ENCODE measurements at places on chromosomes 3 and 15.

DNA sequence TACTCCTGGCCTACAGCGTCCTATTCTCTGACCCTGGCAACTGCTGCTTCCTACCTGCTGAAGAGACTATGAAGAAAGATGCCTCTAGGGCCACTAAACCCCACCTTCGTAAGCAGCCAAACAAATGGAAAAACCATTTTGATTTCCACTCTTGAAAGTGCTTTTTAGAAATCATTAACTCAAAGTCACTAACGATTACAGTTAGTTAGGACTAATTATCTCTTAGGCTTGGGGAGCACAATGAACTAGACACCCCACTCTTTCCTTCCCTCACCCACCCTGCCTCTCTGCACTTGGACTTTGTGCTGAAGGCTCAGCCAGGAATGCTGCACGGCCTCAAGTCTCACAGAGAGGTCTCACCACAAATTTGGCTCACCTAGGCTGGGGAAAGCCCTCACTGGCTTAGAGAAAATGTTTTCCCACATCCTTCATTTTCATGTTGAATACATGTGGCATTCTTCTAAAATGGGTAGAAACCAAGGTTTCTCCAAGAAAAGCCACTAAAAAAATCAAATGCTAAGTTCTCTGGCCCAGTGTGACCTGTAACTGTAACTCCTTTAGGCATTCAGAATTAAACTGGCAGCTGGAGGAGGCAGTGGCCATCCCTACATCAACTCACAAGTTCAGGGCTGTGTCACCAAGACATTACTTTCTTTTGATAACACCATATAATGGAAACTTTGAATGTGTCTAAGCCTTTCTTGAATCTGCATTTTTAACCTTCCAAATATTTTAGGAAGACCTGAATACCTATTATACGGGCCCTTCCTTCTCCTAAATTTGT, 47.1 kb downstream of the NPTN start:
- DNase-seq, result no peak

GRCh38 chr3:196217307-196218154, 1.2 kb downstream of the SLC51A start:
- DNase-seq, result no peak

DNA sequence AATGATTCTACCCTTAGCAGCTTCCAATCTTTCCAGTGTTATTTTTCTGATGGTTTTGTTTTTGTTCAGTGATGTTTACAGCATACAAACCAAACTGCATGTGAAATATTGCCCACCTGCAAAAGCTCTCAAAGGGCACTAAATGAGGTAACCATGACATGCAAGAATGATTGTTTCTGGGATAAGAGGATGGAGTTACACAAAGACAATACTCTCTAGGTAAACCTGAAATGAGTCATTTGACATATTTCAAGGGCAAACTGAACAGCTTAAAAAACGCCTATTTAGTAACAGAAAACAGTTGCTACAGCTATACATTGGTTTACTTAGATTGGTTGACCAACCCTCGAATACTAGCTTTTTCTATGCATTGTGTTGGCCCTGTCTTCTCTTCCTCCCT, 481.7 kb downstream of the ZPLD1 start:
- DNase-seq, result no peak

- no peak for DNase-seq
Measured at GRCh38 chr3:28856796-28857195, 424.1 kb upstream of the RBMS3 start.

DNA sequence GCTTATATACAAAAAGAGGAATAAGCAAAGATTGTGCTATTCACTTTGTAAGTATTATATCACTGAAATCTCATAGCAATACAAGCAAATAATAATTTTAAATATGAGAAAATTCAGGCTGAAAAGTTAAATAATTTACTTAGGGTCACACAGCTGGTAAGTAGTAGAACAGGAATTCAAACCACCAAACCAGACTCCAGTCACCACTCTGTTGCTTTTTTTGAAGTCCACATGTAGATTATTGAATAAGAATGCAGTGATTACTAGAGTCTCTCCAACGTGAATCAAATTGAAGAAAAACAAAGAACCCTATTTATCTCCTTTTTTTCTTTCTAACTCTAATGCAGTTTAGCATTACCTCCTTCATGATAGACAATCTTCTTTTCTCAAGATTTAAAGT, 15.9 kb downstream of the SPICE1 start:
- DNase-seq, result no peak

GRCh38 chr3:153973722-153974265, 147.4 kb upstream of the ARHGEF26 start:
- DNase-seq, result no peak

- no peak for DNase-seq
Measured at GRCh38 chr3:127908202-127908601, 6.8 kb upstream of the KBTBD12 start.

DNA sequence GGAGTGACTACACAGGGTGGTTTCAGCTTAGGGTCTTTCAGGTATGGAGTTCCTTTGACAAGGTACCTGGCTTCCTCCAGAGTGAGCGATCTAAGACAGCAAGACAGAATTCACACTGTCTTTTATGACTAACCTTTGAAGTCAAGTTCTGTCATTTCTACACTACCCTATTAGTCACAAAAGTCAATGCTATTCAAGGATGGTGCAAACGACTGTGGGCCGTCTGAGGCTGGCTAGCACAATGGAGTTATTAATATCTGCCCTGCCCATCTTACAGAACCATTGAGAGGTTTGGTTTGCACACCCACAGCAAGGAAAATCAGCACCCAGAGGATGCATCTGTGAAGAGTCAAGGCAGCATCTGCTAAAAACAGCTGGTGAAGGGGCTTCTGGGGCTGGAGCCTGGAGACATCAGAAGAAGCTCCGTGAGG, 62.9 kb upstream of the XCR1 start:
- DNase-seq, result no peak

GRCh38 chr3:31029706-31030105, 135.2 kb upstream of the GADL1 start:
- no peak for DNase-seq

DNA sequence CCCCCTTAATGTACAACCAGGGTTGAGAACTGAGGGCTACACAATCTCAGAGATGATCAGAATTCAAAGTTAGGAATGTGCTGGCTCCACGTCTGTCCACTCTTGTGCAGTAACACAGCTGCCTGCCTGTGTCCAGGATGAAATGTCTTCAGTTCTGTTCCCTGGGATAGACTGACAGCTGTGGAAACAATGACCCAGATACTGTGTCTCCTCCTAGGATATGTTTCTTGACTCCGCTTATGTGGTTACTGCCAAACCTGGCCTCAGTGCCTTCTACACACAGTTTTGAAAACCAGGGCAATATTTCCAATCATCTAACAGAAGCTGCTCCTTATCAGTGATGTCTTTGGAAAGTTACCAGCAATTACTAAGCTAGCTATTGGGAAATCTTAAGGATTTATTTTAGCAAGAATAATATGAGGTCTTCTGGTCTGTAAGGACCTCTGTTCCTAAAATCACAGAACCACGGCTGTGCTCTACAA, 67.6 kb downstream of the NOX5 start:
- no peak for DNase-seq

DNA sequence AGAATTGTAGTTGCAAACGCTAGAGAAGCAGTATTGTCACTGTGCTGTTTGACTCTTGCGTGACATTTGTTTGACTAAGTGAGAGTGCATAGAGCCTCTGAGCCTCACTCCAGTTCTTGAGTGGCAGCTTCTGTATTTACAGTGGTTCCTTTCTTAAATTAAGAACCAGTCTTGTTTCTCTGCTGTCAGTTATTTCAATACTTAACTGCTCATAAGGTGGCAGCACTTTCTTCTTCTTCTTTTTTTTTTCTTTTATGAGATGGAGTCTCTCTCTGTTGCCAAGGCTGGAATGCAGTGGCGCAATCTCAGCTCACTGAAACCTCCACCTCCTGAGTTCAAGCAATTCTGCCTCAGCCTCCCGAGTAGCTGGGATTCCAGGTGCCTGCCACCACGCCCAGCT, 372.1 kb downstream of the LPP start:
- DNase-seq, result no peak

GRCh38 chr3:111471831-111472230, 70.2 kb upstream of the CD96 start:
- DNase-seq, result no peak

- DNase-seq, result no peak
Measured at GRCh38 chr3:116443191-116443661, 2.1 kb downstream of the LSAMP start.

DNA sequence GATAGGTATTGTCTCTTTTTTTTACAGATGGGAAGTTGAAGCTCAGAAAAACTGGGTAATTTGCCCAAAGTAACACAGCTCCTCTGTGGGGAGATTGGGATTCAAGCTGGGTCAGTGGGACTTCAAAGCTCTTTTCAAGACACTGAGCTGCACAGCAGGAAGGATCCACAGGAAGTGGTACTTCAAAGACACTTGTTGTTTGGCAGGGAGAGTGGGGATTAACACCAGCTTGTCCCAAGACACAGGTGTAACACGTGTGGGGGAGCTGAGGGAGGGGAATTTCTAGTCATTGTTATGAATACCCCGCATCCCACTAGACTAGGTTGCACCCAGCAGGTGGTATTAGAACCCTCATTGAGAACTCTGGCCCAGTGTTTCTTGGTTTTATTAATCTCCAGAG, 116.0 kb downstream of the FOXB1 start:
- no peak for DNase-seq

GRCh38 chr3:126447456-126448106, 28.1 kb downstream of the ZXDC start:
- DNase-seq, result no peak

DNA sequence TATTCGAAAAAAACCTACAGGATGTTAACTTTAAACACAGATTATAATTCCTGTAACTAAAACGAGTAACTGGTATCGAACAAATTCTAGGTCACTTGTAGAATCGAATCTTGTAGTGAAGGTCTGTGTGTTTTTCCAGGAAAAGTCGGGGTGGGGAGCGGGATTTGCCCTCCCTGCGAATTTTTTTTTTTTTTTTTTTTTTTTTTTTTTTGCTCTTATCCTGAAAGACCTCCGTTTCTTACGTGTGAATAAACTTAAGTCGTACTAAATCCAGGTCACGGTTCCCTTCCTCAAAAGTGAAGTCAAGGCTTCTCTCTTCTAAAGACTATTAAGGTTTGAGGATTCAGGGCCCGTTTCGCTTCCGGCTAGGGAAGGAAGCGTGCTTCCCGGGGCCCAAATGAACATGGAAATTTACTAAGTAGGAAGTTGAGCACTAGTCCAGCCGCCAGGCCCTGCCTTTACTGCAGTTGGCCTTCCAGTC, 770 bp downstream of the TBC1D5 start:
- no peak for DNase-seq

DNA sequence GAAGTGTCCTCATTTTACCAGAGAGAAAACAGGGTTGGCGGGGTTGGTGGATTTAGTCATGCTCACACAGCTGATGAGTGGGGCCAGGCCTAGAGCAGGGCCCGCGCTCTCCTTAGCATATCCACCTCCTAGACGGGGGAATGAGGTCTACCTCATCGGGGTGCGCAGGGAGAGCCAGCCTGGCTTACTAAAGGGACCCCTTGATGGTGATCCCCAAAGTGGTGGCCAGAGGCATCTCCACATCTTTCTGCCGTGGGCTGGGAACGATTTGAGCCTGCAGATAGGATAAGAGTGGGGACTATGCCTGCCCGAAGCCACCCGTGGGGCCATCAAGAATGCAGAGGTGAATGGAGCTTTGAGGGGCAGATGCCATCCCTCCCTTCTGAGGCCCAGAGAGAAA, 69.4 kb downstream of the UMPS start:
- DNase-seq, result no peak

- no peak for DNase-seq
Measured at GRCh38 chr15:88719654-88720053, 80.8 kb downstream of the ISG20 start.

- DNase-seq, result no peak
Measured at GRCh38 chr3:106255870-106256248, 387.0 kb upstream of the CBLB start.

DNA sequence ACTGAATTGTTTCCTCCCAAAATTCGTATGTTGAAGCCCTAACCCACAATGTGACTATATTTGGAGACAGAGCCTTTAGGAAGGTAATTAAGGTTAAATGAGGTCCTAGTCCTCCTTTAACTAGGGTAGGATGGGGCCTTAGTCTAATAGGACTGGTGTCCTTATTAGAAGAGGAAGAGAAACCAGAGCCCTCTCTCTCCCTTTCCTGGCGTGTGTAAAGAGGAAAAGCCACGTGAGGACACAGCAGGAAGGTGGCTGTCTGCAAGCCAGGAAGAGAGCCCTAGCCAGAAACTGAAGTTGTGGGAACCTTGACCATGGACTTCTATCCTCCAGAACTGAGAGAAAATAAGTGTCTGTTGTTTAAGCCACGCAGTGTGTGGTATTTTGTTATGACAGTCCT, 94.3 kb downstream of the OXNAD1 start:
- no peak for DNase-seq

DNA sequence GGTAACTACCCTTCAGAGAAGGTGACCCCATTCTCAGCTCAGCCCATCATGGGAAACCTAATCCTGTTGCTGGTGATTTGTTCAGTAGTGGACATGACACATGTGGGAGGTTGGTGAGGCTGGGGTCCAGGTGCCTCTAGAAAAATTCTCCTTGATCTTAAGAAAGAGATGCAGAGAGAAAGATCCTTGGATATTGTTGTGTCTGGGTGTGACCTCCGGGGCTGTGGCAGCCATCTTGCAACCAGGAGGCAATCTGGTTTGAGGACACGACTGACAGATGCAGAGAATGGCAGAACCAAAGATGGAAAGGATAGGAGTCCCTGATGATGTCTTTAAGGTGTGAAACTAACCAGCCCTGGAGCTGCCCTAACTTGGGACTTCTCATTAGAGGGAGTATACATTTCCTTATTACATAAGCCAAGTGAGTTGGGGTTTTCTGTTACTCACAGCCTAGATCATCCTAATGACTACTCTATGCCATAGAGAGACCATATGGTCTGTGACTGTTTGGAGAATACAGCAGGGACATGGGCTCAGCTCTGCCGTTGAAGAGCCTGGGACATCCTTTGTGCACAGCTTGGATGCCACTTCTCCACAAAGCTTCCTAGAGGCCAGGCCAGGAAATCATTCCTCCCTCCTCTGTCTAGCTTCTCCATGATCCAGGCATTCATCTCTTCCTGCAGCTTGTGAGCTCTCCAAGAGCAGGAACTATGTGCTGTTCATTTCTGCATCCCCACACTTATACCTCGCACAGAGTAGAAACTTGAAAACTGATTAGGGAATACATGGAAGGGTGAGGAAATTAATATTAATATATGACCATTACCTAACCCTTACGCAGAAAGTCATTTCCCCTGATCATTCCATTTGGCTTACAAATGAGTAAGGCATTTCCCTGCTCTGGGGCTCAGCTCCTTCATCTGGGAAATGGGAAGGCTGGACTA, 45.9 kb downstream of the HRH1 start:
- no peak for DNase-seq

DNA sequence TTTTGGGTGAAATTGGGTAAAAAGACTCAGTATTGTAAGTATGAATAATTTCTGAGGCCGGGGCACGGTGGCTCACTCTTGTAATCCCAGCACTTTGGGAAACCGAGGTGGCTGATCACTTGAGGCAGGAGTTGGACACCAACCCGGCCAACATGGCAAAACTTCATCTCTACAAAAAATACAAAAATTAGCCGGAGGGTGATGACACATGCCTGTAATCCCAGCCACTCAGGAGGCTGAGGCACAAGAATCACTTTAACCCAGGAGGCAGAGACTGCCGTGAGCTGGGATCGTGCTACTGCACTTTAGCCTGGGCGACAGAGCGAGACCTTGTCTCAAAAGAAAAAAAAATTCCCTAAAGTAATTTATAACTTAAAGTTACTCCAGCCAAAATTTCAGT, 162.2 kb downstream of the APBA2 start:
- DNase-seq, result no peak
